ENCODE measurements at places on chromosomes 16 and 17.
A peak's percentile ranks its signal among the peaks of the same experiment; 100 is the strongest.

DNA sequence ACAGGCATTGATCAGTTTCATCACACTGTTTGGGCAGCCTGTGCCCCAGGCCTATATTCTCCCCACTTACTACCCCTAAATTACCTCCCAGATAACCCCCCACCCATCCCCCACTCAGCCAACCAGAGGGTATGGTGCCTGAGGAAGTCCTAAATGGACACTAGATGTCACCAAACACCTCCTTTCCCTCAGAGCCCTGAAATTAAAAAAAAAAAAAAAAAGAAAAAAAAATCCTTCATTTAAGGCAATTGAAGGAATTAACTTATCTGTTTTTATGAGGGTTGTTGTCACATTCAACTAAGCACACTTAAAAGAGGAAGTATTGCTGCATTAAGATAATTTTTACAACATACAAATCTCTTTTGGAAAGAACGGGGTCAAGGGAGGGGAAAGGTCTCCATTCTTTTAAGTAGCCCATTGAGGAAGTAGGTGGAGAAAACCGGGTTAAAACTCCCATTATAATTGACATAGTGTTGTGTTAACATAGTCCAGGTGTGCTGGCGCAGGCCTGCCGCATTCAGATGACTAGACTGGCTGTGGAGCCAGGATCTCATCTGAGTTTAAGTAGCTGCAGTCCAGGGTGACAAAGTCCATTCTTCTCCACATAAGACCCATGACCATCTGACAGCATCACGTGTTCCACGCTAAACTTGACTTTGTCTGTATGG is 46.3 kb downstream of the SNX11 start:
- peak; percentile 42 for DNase-seq

- peak; percentile 36 for DNase-seq
Observed at GRCh38 chr17:67246403-67246652, 1.3 kb upstream of the HELZ start.

DNA sequence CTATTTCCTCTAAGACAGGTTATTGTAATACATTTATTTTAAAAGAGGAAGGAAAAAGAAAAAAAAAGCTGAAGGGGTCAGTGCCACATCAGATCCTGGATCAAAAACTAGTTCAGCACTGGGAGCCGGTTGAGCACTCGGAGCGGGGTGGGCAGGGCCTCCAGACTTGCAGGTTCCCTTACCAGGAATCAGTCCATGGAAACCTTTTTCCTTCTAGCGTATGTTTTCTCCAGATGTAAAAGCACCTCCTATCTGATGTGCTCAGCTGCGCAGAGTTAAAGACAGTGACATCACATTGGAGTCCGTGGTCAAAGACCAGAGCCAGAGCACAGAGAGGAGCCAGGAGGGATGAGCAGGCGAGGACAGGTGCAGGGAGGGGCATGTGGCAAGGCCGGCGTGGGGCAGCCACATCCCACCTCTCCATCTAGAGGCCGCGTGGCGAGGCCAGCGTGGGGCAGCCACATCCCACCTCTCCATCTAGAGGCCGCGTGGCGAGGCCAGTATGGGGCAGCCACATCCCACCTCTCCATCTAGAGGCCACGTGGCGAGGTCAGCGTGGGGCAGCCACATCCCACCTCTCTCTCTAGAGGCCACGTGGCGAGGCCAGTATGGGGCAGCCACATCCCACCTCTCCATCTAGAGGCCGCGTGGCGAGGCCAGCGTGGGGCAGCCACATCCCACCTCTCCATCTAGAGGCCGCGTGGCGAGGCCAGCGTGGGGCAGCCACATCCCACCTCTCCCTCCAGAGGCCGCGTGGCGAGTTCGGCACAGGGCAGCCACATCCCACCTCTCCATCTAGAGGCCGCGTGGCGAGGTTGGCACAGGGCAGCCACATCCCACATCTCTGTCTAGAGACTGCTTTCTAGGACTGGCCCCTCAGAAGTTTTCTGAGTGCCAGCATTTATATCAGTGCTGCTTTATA is 166.8 kb upstream of the CHMP6 start:
- no peak for DNase-seq

DNA sequence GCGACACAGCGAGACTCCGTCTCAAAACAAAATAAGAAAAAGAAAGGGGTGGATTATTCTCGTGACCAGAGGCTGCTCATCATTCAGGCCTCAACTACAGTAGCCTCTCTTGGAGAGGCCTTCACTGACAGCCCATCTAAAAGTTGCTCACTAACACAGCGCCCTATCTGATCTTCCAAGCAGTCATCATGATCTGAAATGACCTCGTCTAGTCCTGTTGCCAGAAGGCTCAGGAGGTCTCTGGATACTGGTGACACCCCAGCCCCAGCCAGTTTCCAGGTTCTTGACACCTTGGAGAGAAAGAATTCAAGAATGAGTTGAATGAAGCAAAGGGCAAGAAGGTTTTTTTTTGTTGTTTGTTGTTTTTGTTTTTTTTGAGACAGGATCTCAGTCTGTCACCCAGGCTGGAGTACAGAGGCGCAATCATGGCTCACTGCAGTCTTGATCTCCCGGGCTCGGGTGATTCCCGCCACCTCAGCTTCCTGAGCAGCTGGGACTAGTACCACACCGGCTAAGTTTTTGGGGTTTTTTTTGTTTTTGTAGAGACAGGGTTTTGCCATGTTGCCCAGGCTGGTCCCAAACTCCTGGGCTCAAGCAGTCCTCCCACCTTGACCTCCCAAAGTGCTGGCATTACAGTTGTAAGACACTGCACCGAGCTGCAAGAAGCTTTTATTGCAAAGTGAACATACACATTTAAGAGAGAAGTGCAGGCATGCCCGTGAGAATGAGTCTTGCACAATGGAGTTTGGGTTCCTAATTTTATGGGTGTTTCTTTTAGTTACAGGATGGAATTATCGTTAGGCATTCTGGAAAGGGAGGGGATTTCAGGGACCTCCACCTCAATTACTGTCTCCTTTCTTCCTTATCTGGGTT is 2.7 kb upstream of the ZC3H7A start:
- no peak for DNase-seq

DNA sequence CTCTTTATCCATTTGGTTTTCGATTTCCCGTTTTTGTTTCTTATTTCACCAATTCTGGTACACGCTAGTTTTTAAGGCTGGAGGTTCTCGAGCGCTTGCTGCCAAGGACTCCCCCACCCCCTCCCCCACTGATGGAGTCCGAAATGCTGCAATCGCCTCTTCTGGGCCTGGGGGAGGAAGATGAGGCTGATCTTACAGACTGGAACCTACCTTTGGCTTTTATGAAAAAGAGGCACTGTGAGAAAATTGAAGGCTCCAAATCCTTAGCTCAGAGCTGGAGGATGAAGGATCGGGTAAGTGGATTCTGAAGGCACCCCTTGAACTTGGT is 825 bp downstream of the RPTOR start:
- DNase-seq: peak; percentile 23

DNA sequence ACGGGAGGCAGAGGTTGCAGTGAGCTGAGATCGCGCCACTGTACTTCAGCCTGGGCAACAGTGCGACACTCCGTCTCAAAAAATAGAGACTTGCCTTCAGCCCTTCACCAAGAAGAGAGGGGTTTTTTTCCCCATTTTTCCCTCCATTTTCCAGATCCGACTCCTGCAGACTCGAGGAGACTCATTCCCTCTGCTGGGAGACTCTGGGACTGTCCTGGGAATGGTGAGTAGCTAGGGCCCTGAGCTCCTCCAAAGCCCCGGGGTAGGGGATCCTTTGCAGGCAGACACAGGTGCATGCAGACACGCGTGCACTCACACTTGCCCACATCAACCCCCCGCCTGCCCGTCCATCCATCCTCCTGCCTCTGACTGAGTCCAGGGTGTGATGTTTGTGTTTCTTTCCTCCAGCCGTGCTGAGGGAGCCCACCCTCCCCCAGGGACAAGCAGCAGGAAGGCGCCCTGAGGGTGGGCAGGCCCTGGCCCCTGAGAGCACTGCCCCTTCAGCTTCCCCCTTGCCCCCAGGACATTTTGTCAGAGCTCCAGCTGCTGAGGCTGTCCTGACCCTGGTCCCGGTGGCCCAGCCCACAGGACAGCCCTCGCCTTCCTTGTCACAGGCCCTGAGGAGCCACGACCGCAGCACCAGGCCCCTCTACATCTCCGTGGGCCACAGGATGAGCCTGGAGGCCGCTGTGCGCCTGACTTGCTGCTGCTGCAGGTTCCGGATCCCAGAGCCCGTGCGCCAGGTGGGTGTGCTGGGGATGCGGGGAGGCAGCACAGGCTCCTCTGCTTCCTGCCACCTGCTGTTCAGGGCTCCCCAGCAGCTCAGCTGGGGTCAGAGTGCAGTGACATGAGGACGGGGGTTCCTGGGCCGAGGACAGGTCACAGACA is 10.2 kb downstream of the ENDOV start:
- no peak for DNase-seq

- peak; percentile 7 for DNase-seq
Observed at GRCh38 chr16:3542601-3543373, 34.4 kb downstream of the NLRC3 start.

- DNase-seq: no peak
Observed at GRCh38 chr16:84925092-84925772, 86.1 kb downstream of the ZDHHC7 start.

- peak; percentile 14 for DNase-seq
Observed at GRCh38 chr16:88569614-88569984, 604 bp upstream of the ZC3H18 start.

DNA sequence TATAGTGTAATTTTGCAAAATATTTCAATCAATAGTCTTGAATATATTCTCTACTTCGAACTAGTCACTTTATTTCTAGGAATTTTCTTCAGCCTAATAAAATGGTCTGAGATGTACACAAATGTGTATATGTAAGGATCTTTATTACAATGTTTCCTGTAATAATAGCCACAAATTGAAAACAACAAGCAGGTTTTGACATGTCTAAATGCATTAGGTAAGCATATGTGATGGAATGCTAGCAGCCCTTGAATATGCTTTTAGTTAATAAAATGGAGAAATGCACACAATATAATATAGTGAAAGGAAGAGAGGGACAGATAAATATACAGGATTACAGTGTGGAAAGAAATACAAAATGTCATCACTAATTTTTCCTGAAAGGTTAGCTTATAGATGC is 196.5 kb upstream of the IRX5 start:
- DNase-seq: no peak

DNA sequence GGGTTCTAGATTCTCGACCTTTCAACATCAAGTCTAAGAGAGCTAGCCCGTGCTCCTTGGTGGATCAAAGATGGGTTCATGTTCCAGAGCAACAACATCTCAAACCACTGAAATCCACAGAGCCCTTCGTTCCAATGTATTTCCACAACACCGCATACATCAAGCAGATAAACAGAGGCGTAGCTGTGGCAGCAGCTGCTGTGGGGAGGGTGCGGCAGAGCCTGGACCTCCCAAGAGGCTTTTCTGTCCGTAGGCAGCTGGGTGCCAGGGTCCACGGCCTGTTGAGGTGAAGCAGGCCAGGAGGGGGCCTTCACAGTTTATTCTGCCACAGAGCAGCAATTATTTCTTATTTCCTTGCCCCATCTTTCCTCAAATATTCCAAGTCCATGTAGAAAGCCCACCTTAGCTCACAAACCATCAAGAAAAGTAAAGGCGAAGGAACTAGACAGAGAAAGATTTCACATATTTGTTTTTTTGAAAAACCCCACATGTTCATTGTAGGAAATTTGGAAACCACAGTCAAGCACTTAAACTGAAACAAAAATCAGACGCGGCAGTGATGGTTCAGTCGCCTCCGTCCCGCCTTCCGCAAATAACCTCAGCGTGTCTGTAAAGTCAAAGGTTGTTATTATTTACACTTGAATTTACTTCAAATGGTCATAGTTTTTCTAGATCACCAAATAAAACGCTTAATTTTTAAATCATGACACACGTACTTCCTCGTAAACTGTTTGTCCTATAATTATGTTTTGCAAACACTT is 144.6 kb upstream of the FOXF1 start:
- DNase-seq: no peak

DNA sequence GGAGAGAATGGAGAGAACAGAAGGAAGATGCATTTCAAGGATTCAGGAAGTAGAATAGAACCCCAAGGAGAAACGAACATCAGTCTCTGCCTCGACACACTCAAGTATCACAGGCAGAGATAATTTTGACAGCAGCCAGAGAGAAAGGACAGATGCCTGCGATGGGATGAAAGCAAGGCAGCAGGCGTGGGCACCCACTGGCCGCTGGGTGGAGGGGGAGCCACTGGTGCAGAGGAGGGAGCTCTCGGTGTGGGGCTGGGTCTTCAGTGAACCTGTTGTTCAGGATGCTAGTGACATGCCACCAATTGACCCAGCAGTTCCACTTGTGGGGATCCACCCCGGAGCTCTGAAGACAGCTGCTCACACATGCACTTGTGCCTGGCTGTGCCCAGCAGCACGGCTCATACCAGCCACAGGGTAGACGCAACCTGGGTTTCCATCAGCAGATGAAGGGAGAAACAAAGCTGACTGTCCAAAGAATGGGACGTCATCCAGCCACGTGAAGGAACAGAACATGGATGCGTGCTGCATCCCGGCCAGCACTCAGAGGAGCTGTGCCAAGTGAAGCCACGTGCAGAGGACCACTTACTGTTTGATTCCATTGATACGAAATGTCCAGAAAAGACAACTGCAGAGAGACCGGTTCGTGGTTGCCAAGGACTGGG is 127.0 kb downstream of the BANP start:
- DNase-seq: no peak

DNA sequence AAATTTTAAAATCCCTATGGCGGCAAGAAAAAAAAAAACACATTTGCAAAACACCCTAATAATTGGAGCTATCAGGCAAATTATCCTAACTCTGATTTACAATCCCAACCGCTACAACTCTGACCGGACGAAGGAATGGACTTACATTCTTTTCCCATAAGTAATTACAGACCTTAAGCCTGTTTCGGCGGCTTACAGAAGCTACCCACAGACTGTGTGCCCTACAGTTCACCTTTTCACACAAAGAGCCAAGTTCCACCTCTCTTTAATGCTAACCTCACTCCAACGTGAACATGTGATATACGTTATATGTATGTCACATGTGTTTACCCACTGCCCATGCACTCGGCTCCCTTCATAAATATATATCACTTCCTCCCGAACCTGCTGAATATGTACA is 8.7 kb upstream of the MEAK7 start:
- peak; percentile 95 for DNase-seq

GRCh38 chr17:17696085-17696484 is 14.8 kb downstream of the RAI1 start:
- no peak for DNase-seq

DNA sequence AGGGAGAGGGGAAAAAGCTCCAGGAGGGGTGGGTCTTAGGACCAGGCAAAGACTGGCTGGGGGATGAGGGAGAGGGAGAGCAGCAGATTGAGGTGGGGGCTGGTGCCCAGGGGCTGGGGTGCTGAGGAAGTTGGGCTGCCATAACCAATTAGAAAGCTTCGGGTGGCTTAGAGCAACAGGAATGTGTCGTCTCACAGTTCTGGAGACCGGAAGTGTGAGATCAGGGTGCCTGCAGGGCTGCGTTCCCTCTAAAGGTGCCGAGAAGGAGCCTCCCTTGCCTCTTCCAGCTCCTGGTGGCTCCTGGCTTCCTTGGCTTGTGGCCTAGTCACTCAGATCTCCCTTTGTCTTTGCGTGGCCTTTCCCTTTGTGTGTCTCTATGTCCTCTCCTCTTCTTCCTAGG is 2.2 kb downstream of the IL34 start:
- no peak for DNase-seq
